ENCODE measurements at places on chromosomes 12 and 14.

DNA sequence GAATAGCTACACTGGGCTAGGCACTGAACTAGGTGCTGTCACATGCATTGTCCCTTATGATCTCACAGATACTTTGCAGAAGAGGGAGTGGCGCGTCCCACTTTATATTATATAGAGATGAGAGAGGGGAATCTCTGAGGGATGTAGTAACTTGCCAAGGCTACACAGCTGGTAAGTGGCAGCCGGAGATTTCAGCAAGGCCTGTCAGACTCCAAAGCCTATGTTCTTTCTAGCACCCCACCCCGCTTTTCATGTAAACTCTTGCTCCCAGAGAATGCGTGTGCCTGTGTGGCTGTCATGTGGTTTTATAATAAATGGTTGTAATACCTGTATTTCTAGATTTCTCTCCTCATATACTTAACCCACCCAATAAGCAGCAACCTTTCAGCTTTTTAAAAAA lies 39.1 kb downstream of the WDR20 start:
- DNase-seq: no peak

DNA sequence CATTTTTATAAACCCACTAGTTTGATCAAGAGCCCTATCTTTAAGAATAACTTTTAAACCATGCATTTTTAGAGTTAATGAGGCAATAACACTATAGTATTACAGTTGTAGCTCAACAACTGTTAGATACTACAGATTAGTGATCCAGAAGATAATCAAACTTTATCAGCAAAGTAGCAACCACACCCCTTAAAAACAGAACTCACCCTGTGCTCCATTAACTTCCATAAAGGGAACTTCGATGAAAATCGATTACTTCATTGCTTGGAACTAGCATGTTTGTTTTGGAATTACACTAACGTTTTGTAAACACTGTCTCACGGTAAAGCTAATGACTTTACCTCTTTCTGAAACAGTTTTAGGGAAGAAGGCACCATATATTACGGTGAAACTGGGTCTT lies 1.4 kb downstream of the SGPP1 start:
- no peak for DNase-seq

GRCh38 chr14:92800525-92800924 lies 6.4 kb downstream of the GOLGA5 start:
- no peak for DNase-seq

GRCh38 chr14:32438517-32438916 lies 109.4 kb downstream of the AKAP6 start:
- DNase-seq: no peak

GRCh38 chr12:124498275-124499189 lies 68.9 kb downstream of the NCOR2 start:
- DNase-seq: no peak
